ENCODE measurements at places on chromosomes 2 and 18. TPM values are rescaled to one million over a fixed set of nuclear protein-coding genes. Genes with fewer than 3 reads are reported as not detected.

DNA sequence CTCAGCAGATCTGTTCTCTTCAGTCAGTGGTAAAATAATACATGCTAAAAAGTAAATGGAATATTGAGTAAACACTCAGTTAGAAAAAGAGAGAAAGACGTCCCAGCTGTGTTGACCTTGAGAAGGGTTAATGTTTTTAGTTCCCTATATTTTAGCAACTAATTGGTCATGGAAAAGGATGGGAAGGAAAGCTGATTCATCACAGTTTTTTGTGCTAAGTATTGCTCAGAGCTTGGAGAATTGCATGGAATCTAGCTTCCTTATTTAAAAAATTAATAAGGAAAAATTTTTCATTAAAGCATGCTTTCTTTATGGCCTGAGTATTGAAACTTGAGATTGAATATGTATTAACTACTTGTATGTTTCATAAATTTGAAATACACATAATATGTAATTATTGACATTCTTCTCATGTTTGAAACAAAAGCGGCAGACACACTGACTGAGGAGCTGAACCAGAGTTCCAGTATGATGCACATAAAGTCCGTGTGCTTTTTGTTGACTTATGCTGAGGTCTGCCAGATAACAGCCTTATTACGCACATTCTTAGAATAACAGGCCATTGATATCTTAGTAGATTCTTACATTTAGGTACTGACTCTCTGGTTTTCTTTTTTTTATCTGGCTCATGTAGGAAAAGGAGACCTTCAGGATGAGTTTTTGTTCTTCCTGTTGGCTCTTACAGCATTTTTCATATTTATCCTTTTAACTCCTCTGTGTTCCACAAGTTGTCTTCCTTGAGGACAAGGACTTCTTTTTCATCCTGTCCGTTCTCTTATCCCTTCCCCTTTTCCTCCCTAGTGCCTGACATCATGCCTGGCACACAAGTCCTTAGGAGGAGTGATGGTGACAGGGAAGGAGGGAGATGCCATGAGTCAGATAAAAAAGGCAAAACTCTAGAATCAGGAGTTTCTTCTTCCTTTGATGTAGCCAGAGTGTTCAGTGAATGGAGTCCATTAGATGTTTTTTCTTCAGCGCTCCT lies 194.1 kb downstream of the PTPRM start:
- no peaks in the 10 kb centered on the region for H3K36me3 ChIP-seq
- H3K4me3 ChIP-seq = no peak overlapping the region
- H3K27me3 ChIP-seq = no peaks in the 10 kb centered on the region
- DNase-seq = no peak
- H3K4me1 ChIP-seq = no peaks in the 10 kb centered on the region
- no peak overlapping the region for H3K27ac ChIP-seq

The ZBTB7C gene
- total RNA-seq = 0.50 TPM

DNA sequence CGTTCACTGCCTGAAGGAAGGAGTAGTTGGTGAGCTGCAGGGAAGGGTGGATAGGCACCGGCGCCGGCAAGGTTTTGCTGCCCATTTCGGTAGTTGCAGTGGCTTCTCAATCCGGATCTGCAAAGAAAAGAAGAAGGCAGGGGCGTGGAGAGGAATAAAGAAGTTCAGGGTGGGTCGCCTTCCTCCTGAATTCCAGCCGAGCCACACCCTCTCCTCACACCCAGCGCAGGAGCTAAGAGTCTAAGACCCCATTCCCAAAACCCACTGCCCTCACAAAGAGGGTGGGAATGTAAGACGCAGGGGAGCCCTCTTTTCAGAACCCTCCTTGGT lies 4.7 kb downstream of the OSR1 start:
- H3K4me1 ChIP-seq = peaks cover 6% of the 10 kb centered on the region
- DNase-seq = no peak
- H3K4me3 ChIP-seq = no peak overlapping the region
- H3K36me3 ChIP-seq = no peaks in the 10 kb centered on the region
- H3K27ac ChIP-seq = no peak overlapping the region

DNA sequence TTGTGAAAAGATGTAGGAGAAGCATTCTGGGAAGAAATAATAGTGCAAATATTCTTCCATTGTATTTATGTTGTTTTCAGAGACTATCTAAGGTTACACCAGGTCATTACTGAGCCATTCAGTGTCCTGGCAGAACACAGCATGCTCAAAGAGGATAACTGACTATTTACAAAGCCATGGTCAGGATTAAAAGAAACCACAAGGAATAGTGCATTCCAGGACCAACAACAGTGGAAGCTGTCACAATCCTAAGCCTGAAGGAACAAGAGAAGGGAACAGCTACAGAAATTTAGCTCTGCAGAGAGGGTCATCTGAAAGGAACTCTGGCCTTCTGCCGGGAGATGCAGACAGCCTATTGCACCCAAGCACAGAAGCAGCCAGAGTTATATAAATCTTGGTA lies 116.7 kb downstream of the DSC3 start:
- H3K36me3 ChIP-seq = no peaks in the 10 kb centered on the region
- H3K4me3 ChIP-seq = no peak overlapping the region
- H3K27me3 ChIP-seq = no peaks in the 10 kb centered on the region
- DNase-seq = no peak
- no peaks in the 10 kb centered on the region for H3K4me1 ChIP-seq

The ASB18 gene
- total RNA-seq = 1.1 TPM

DNA sequence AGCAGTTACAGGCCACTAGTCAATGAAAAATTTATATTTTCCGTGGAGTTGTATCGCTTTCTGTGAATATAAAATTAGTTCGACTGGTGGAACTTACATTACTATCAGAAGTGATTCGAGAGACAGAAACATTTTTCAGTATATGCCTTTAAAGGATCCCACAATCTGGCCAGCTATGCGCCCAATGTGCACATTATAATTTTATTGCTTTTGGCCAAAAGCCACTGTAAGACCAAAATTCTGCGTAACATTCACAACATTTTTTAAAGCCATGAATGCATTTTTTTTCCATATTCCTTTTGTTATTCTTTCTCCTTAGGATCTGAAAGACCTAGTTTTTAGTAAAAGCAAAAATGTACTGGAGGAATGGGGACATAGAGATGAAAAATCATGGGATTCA lies 131.0 kb upstream of the CHAC2 start:
- H3K4me3 ChIP-seq = no peak overlapping the region
- no peaks in the 10 kb centered on the region for H3K36me3 ChIP-seq
- H3K27me3 ChIP-seq = no peaks in the 10 kb centered on the region
- no peak overlapping the region for H3K27ac ChIP-seq
- H3K4me1 ChIP-seq = peaks cover 22% of the 10 kb centered on the region

The VAMP5 gene
- 47.5 TPM for total RNA-seq

DNA sequence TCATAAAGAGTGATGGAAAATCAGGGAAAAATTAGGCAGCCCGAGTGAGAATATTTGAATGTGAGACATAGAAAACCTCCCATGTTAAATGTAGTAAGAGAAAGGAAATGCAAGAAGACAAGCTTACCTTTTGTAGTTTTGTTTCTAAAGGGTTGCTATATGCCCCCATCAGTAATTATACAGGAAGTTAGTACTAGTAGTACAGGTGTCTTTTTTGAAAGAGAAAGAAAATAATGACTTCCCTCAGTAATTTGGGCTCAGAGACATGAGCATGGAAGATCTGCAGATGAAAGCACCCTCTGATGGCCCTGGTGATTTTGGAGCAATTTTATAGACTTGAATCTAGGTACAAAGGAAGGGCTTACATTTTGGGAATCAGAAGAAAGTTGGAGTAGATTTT lies 80.8 kb downstream of the RHBDD1 start:
- no peak for DNase-seq
- H3K4me3 ChIP-seq = no peak overlapping the region
- H3K27ac ChIP-seq = no peak overlapping the region
- no peaks in the 10 kb centered on the region for H3K27me3 ChIP-seq

DNA sequence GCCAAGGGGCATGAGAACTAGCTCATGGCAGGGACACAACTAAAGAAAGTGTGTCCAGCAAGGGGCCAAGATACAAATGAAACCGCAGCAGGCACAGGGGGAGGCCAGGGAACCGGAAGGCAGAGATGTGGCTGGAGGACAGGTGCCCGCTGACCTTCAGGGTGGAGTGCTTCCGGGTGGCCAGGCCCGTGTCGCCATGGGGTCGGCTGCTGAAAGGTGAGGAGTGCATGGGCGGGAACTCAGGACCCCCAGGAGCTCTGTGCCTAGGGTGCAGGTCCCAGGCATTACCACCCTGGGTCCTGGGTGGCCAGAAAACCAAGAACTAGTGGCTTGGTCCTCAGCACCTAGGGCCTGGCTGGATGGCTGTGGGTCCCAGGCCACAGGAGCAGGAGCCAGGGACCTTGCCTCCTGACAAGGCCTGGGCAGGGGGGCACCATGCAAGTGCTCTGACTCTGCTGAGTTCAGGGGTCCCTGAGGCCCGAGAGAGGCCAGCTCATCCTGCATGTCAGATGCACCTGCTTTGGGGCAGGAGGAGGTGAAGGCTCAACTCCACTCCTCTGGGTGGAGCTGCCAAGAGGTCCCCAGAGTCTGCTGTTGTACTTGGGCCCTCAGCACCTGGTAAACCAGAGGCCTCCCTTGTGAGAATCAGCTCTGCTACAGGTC lies 50.9 kb downstream of the CENPO start:
- no peak for DNase-seq
- H3K27me3 ChIP-seq = no peaks in the 10 kb centered on the region
- no peak overlapping the region for H3K27ac ChIP-seq
- H3K4me1 ChIP-seq = no peaks in the 10 kb centered on the region

DNA sequence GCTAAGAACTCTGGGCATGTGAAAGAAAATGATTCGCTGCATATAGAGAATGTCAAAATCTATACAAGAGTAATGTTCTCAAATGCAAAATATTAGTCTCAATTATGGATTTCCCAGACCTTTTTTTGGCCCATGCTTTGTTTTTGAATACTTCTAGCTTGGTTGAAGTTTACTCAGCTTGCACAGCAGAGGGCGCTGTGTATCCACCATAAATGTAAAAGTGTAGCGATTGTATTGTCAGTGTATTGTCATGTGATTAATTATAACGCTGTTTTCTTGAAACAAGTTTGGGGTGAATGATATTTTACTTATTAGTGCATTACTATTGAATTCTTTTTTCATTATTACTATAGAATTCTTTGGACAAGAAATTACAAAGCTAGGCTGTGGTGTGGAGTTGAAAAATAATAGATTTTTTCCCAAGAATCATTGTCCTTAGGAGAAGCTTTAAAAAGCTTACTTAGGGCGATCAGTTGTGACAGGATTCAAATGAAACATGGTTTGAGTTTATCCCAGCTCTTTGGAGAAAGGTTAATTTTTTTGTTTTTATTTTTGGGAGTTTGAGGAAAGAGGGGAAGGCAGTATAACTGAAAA lies 98.3 kb downstream of the PIK3C3 start:
- H3K36me3 ChIP-seq = no peaks in the 10 kb centered on the region
- H3K4me3 ChIP-seq = no peak overlapping the region
- DNase-seq = peak; percentile 52
- H3K27ac ChIP-seq = no peak overlapping the region

- no peak overlapping the region for H3K27ac ChIP-seq
- no peak for DNase-seq
- H3K4me1 ChIP-seq = peaks cover 33% of the 10 kb centered on the region
- H3K27me3 ChIP-seq = no peaks in the 10 kb centered on the region
- H3K4me3 ChIP-seq = no peak overlapping the region
Measured at GRCh38 chr2:118243031-118243430, 154.8 kb downstream of the INSIG2 start.

- no peaks in the 10 kb centered on the region for H3K27me3 ChIP-seq
- peaks cover 36% of the 10 kb centered on the region for H3K36me3 ChIP-seq
- DNase-seq = no peak
- H3K4me3 ChIP-seq = no peak overlapping the region
- H3K27ac ChIP-seq = no peak overlapping the region
- peaks cover 8% of the 10 kb centered on the region for H3K4me1 ChIP-seq
Measured at GRCh38 chr2:171719660-171720059, 32.4 kb downstream of the DYNC1I2 start.

GRCh38 chr2:74458938-74459363 lies 713 bp downstream of the WBP1 start:
- H3K27ac ChIP-seq = no peak overlapping the region
- peaks cover 16% of the 10 kb centered on the region for H3K4me1 ChIP-seq
- no peak for DNase-seq
- no peaks in the 10 kb centered on the region for H3K27me3 ChIP-seq
- H3K4me3 ChIP-seq = peak overlapping the region; percentile 53

DNA sequence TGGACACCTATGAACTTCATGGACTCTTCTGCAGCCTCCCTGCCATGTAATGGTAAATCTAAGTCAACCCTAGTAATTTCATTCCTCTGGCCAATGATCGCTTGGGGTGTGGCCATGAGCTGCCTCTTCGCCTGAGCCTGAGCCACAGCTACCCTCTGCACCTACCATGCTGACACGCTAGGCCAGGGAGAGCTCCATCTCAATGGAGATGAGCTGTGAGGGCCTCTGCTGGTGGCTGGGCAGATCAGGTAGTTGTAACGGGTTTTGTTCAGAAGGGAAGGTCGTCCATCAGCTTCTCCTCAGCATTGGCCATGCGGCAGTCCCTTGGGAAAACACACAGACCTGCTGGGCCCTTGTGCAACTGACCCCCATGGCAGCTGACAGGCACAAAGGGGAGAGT lies 24.4 kb downstream of the MPHOSPH10 start:
- H3K27ac ChIP-seq = no peak overlapping the region
- DNase-seq = no peak
- H3K27me3 ChIP-seq = no peaks in the 10 kb centered on the region
- no peaks in the 10 kb centered on the region for H3K4me1 ChIP-seq

The RAMP1 gene
- total RNA-seq = 1.7 TPM

GRCh38 chr2:159124441-159124911 lies 156.0 kb downstream of the TANC1 start:
- peak; percentile 96 for DNase-seq
- no peaks in the 10 kb centered on the region for H3K27me3 ChIP-seq
- H3K36me3 ChIP-seq = peaks cover 7% of the 10 kb centered on the region

DNA sequence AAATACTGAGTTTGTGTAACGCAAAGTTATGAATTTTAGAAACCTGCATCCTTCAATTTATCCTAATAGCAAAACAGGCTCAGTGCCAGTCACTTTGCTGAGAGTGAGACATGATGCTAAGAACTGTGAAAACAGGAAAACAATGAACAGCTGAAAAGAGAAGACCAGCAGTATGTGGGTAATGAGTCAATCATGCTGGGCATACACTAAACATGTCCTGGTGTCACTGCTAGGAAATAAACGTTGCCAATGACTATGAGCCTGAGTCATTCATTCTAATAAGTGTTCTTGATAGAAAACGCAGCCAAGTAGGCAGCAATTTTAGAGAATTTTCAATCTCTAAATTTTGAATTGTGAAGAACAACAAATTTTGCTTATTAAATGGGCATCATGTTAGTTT lies 237.3 kb downstream of the GALR1 start:
- no peak overlapping the region for H3K4me3 ChIP-seq
- peaks cover 42% of the 10 kb centered on the region for H3K4me1 ChIP-seq
- DNase-seq = no peak
- H3K27ac ChIP-seq = no peak overlapping the region
- H3K36me3 ChIP-seq = no peaks in the 10 kb centered on the region
- no peaks in the 10 kb centered on the region for H3K27me3 ChIP-seq
